ENCODE measurements at places on chromosomes 12 and 14. TPM values are rescaled to one million over a fixed set of nuclear protein-coding genes. Genes with fewer than 3 reads are reported as not detected.

The CFAP54 gene
- 15.0 TPM for total RNA-seq

The DHRS4L2 gene
- total RNA-seq: 10.8 TPM

The NKX2-8 gene
- total RNA-seq: not detected

The GALNT16 gene
- total RNA-seq: 0.29 TPM

The SLC7A7 gene
- total RNA-seq: 6.9 TPM

The PLEK2 gene
- total RNA-seq: 2.9 TPM

The FZD10 gene
- not detected for total RNA-seq

The SLC2A14 gene
- not detected for total RNA-seq

The LRTM2 gene
- 0.10 TPM for total RNA-seq

The PSME2 gene
- 62.1 TPM for total RNA-seq

The SSPN gene
- total RNA-seq: 1.1 TPM

The RARG gene
- total RNA-seq: 8.5 TPM

The RAB5B gene
- total RNA-seq: 83.0 TPM

The TOMM20L gene
- total RNA-seq: not detected

The PCED1B gene
- total RNA-seq: 0.38 TPM

The STXBP6 gene
- not detected for total RNA-seq

The MPHOSPH9 gene
- 48.3 TPM for total RNA-seq
